ENCODE measurements at places on chromosomes 3 and 15. TPM values are rescaled to one million over a fixed set of nuclear protein-coding genes. Genes with fewer than 3 reads are reported as not detected.

- no peak for DNase-seq
Measured at GRCh38 chr3:133941415-133941821, 45.7 kb upstream of the RAB6B start.

DNA sequence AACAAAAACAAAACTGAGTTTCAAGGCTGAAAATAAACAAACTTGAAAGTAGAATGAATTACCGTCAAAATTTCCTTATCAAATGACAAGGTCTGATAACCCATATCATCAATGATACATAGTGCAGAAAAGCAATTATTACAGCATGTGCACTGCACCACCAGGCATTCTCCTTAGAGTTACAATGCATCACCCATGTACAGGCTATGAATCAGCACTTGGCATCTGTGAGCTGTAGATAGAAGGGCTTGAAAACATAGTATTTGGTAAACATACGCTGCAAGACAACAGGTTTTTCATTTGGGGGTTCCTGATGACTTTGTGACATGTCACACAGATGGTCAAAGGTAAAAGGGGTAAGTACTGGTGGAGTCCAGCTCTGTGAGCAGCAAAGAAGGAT is 265.1 kb downstream of the CTNNB1 start:
- DNase-seq: no peak

DNA sequence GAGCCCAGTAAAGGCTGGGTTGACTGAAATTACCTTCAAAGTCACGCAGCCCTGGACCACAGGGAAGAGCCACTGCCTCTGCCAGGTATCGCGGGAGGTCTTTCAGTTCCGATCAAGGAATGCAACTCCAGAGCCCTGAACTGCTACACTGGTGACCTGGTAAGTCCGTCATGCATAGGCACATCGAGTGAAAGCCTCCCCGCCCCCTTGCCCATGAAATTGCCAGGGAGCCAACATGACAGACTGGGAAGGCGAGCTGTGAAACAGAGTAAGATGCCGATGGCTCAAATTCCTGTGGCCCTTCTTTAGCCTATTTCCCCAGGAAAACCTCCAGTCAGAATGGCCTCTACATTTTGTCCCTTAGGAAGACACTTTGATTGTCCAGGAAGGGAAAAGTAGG is 2.3 kb upstream of the GP5 start:
- DNase-seq: no peak

- no peak for DNase-seq
Measured at GRCh38 chr15:61309031-61309511, 80.0 kb upstream of the RORA start.

GRCh38 chr3:73813692-73814292 is 189.1 kb upstream of the PDZRN3 start:
- no peak for DNase-seq

DNA sequence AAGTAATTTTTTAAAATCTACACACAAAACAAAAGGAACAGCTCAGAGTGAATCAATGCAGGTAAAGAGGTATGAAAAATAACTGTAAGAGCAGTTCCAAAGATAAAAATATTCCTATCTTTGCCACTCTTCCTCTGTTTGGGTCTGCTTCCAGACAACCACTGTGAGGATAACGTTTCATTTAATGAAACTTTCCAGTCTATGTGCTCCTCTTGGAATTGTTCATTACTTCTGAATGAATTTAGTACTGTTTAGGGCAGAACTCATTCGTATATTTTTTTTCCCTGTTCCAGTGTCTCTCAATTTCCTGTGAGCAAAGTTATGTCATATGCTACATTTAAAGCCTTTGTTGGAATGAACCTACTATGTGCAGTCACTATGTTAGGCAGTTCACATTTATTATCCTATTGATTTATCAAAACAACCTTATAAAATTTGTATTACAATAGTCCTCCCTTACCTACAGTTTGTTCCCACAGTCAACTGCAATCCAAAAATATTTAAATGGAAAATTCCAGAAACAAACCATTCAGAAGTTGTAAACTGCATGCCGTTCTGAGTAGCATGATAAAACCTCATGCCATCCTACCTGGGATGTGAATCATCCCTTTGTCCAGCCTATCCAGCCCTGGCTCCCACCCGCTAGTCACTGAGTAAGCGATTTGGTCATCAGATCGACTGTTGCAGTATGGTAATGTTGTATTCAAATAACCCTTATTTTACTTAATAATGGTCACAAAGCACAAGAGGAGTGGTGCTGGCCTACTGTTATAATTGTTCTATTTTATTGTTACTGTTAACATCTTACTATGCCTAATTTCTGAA is 98.1 kb downstream of the TMCC1 start:
- DNase-seq: peak; percentile 57

DNA sequence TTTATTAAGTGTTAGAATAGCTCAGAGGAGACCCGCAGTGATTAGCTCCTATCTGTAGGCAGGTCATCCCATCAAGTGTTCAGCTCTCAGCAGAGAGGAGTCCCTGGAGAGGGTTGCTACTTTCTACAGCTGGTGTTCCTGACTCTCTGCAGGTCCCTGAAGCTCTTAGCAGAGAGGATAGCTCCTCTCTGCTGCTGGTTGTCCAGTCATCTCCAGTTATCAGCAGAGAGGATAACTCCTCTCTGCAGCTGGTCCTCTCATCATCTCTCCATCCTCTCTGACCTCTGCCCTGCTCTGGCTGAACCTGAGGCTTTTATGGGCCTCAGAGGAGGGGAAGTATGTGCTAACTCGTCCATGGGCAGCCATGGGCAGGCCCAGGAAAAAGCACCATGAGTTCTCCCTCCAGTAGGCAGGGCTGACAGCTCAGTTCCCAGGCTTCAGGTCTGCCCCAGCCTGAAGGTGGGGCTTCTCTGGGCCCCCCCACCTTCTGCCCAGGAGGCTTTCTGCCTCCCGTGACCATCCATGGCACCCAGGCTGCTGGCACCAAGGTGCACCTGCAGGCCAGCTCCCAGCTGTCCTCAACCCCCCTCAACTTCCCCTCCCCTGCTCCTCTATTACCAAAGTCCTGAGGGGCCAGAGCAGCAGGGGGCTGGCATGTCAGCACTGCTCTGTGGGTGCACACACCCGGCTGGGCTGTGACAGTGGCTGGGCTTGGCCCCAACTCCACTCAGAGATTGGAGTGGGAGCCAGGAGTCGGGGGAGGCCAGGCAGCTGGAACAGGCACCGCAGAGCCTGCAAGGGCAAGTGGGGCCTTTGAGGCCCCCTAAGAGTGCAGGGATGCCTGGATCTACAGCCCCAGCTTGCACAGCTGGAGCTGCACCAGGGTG is 98.9 kb upstream of the FRMD4B start:
- no peak for DNase-seq

GRCh38 chr3:33956206-33956605 is 157.8 kb downstream of the PDCD6IP start:
- DNase-seq: no peak

GRCh38 chr15:87633525-87633924 is 623.0 kb downstream of the NTRK3 start:
- no peak for DNase-seq

DNA sequence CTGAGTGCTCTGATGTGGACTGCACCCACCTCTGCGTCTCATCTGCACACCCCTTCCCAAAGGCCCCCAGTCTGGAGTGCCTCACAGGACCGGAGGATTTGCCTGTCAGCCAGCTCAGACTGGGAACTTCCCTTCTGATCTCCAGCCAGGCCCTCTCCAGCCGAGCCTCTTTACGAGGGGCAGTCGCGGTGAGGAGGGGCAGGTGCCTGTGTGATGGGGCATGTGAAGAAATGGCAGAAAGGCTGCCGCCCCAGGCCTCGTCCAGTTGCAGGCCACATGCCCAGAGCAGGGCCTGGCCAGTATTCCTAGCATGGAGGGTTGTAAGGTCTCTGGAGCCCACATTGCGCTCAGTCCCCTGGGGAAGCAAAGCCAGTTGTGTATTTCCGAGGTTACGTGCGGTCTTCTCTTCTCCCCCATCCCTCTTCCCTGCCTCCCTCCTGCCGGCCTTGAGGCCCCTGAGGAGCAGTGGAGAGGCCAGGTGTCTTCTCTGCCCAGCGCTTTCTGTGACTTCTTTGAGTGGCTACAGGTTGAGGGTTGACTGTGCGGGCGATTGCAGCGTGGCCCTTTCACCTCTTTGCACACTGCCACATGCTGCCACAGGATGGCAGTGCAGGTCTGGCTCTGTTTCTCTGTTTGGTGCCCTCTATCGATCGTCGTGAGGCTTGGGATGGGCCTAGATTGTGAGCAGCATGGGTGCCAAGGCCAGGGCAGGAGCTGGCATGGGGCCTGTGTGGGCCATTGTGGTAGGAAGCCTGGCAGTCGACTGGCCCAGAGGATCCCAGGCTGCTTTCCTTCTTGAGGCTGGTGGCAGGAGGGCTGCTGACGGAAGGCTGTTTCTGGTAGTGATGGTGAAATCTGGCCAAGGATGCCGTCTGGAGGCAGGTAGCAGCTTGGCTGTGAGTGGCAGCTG is 5.3 kb downstream of the CLK3 start:
- no peak for DNase-seq

GRCh38 chr3:4751502-4752101 is 227.6 kb upstream of the BHLHE40 start:
- DNase-seq: peak; percentile 38

DNA sequence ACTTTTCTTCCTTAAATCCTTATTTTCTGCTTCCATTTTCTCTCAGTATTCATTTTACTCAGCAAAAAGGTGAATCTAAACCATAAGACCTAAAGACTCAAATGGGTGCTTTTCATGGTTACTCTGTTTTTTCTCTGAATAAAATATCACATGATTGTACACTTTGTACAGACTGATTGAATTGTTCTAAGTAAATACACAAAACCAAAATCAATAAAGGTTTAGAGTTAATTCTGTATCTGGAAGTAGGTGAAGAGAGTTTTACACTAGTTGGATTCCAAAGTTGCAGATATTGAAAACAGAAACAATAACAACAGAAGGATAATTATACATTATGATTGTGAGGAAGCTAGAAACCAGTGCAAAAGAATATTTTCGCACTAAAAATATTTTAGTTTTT is 546.2 kb downstream of the TUSC7 start:
- no peak for DNase-seq

DNA sequence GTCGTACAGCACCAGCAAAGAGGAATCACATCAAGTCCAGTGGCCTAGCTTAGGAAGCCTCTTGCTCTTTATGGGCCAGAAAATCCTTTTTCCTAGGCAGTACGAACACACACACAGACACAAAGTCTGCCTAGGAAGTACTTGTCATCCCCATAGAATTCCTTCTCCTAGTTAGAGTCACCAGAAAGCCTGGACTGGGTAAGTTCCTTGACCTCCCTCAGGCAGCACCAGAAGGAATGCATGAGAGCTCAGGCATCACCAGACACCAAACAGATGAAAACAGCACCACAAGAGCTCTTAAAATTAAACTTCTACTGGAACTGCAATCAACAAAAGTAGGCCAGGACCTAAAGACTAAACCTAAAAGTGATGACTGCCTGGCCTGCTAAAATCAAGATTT is 192.9 kb upstream of the CCDC54 start:
- DNase-seq: no peak

Gene C15orf62
- polyA plus RNA-seq: 0.15 TPM

Gene ASB14
- not detected for polyA plus RNA-seq

Gene AP3B2
- 0.31 TPM for polyA plus RNA-seq

Gene TIMP4
- polyA plus RNA-seq: 0.09 TPM

Gene ISL2
- not detected for polyA plus RNA-seq

Gene CFAP92
- polyA plus RNA-seq: 0.26 TPM

Gene NKIRAS1
- 7.8 TPM for polyA plus RNA-seq

Gene BNC1
- polyA plus RNA-seq: 137 TPM
